EL (cell line): ENCODE measurements at places on chromosomes 7 and 10.
A peak's percentile ranks its signal among the peaks of the same experiment; 100 is the strongest.

DNA sequence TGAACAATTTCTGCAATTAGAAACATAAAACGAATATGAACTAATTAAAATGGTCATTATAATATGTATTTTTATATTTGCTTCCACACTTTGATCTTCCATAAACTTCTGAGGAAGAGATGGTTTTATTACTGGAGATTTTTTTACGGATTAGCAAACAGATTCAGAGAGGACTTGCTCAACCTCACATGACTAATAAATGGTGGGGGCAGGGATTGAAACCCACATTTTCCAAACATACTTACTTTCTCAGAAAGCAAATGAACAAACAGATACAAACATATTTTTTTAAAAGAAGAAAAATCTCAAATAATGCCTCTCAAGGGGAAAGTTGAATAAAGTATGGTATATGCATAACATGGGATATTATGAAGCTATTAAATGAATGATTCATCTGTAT is 18.3 kb downstream of the ANKMY2 start:
- DNase-seq: peak; percentile 43

DNA sequence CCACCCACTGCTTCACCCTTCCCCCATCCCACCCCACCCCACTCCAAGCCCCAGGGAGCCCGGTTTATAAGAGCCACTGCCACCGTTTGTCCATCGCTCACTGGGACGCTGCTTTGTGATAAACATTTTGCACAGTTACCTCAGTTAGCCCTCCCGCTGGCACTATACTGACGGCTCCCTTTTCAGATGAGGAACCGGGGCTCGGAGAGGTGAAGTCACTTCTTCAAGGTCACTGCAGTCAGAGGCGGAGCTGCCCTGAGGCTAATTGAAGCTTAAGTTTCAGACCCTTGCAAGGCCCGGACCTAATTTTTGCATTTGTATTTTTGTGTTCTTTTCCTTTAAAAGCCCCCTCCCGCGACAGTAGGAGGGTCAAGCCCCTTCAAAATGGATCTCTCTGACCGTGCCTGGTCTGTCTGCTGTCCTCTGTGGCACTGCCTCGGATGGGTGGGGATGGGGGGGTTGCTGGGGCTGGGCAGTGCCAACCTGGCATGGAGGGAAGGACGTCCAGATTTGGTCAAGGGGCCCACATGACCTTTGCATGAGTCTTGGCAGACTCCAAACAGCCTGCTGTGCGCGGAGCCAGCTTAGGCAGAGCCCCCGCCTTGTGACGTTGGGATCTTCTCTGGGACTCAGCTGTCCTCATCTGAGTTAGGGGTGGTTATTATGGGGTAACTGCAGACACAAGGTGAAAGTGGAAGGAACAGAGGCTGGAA is 17.7 kb upstream of the NODAL start:
- no peak for DNase-seq

DNA sequence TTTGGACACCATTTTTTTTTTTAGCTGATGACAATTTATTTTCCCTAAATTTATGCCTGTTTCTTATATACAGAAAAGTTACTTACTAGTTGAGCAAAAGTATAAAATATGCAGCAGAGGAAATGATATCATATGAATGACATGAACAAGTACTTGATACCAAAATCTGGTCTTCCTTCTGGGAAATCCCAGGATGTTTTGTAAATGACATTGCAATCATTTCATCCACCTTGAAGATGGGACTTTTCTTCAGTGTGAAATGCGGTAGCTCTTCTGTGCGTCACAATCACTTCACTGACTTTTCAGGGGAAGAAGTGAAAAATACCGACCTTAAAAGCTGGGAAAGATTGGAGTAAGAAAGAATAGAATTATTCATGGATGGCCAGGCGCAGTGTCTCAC is 23.8 kb downstream of the C1QL3 start:
- DNase-seq: peak; percentile 30

DNA sequence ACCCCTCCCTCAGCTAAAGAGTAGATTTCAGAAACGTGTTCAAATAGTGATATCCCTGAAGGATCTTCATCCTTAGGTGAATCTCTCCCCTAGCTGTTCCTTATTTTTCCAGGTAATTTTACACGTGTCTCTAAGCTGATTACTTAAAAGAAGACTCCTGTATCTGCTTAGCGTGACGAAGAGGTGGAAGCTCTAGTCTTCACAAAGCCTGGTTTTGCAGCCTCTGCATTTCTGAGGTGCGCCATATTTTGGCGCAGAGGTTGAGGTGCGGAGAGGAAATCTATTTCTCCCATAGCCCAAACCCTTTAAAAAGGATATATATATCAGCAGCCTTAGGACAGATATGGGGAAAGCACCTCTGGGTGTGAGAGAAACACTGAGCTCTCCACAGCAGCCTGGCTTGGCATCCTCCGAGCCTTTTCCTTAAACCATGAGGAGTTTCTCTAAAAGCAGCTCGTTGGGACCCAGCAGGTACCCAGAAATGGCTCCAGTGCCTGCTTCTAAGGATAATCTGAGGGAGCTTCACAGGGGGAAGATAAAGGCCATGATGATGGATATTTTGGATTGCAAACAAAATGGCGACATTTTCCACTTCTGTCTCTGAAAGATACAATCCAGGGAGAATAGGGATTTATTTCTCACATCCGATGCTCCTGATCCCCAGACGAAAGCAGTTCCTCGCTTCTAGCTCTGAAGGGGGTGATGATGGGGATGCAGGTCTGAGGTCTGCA is 3.0 kb upstream of the HOXA2 start:
- DNase-seq: no peak

- peak; percentile 78 for DNase-seq
Measured at GRCh38 chr10:97673736-97674525, 13.1 kb downstream of the AVPI1 start.

- DNase-seq: no peak
Measured at GRCh38 chr7:72249106-72249505, 163.0 kb downstream of the CALN1 start.

- no peak for DNase-seq
Measured at GRCh38 chr7:108653526-108653925, 83.9 kb downstream of the DNAJB9 start.

- DNase-seq: peak; percentile 38
Measured at GRCh38 chr10:121928528-121928884, 675 bp upstream of the ATE1 start.

DNA sequence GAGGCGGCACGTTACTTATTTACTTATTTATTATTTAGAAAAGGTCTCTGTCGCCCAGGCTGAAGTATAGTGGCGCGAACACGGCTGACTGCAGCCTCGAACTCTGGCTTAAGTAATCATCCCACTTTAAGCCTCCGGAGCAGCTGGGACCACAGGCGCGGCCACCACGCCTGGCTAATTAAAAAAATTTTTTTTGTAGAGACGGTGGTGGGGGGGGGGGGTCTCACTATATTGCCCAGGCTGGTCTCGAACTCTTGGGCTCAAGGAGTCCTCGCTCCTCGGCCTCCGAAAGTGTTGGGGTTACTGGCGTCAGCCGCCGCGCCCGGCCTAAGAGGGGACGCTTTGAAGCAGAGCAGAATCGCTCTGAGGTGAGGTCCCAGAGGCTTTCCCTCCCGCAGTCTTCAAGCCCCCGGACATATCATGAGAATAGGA is 675 bp upstream of the FRAT2 start:
- no peak for DNase-seq

GRCh38 chr10:100100651-100101184 is 19.0 kb upstream of the CPN1 start:
- peak; percentile 41 for DNase-seq

DNA sequence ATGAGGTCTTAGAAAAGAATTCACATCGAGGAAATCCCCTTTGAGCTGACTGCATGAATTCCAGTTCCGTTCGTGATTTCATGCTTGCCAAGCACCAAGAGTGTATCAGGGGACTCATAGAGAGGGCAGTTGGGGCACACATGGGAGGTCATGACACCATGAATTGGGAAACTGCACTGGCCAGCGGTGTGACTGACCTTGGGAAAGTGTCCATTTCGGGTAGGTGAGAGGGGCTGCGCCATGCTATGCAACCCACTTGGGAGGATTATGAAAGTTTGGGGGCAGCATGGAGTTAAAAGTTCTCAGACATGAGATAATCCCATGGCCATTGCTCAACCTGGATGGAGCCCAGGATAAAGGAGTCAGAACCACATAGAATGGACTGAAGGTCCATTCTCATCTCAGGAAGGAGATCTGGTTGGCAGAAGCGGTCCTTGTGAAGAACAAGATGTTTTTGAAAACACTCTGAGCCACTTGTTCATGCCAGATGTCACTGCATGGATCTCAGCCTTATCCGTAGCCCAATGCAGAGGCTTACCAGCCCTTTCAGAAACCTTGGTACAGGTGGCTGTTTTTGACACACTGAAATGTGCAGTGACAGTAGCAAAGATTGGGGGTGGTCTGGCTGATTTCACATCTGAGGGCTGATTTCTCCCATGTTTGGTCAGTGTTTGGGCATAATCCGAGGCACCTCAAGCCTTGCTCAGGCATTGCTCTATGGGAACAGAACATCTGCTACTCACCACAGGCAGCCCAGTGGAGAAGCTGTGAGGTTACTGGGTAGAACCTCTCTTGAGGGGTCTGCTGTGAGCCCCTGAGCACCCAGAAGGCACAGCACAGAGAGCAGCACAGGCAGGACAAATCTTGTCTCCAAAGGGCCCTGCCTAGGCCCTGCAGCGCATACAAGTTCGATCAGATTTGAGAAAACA is 252.3 kb downstream of the CXCL12 start:
- DNase-seq: no peak

DNA sequence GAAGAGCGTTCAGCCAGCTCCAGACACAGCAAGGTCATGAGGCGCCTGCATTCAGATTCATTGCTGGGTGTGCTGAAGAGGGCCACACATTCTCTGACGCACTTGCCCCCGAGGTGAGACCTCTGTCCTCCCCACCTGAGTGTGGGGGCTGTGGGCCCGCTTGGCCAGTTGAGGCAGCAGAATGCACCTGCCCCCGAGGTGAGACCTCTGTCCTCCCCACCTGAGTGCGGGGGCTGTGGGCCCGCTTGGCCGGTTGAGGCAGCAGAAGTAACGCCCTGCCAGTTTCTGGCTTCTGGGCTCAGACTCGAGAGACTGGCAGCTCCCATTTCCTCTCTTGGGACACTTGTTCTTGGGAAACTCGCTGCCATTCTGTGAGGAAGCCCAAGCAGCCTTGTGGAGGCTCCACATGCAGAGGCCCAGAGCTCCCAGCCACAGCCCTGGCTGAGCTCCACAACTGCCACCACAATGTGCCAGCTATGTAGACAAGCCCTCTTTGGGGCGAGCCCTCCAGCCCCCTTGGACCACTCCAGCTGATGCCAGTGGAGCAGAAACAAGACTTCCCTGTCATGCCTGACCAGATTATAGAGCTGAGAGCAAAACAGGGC is 434.0 kb downstream of the DNAJB6 start:
- no peak for DNase-seq
